ENCODE measurements at places on chromosomes 11 and 22.

DNA sequence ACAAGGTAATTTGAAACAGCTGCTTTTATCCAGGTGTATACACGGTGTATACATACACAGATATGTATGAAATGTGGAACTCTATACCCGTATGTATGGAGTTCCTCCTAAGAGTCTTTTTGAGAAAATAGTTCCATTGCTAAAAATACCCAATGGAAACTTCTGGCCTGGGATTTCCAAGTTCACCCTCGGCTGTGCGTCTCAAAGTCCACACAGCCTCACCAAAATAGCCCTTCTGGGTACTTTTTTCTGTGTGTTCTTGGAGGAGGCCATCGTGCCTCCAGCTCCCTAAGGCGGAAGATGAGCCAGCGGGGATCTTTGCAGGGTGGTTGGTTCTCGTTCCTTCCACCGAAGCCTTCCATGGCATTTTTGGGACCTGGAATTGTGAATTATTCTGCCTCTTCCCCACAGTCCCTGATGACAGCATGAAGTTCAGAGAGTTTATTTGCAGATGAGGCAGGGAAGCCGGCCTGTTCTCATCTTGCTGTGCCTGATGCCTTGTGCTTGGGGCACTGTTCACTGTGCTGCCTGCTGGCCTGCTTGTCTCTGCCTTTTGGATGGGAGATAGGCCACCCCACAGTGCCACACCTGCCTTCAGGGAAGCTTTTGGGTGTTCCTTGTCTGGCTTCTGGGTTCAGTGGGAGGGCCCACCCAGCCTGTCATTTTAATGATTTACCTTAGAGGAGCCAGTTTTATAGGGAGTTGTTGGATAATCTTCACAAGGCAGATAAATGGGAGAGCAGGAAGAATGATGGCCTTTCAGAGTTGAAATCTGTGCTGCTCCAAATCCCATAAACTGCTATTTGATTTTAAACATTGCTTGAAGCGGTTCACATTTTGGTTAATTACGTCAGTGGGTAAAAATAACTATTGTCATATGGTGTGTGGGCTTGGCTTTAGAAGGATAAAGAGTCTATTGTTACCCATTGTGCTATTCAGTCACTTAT lies 112.7 kb upstream of the OR4B1 start:
- no peak for DNase-seq

DNA sequence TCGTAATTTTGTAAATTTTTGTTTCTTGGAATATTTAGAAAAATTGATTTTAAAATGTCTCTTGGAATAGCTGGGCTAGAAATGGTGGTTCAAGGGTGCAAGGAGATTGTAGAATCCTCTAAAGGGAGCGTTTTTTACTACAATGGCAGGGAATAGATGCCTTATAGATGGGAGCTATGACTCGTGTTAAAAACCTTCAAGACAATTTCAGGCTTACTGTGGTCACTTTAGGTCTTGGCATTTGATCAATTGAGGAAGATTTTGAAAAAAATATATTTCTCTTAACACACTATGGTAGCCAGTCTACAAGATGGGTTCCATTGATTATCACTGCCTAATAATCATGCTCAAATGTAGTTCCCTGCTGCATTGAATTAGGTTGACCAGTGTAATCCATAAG lies 25.0 kb downstream of the METTL15 start:
- DNase-seq, result no peak

- DNase-seq, result no peak
Observed at GRCh38 chr11:15367695-15368094, 253.0 kb downstream of the INSC start.

- DNase-seq, result peak; percentile 11
Observed at GRCh38 chr11:2590965-2591754, 108.6 kb downstream of the KCNQ1OT1 start.

DNA sequence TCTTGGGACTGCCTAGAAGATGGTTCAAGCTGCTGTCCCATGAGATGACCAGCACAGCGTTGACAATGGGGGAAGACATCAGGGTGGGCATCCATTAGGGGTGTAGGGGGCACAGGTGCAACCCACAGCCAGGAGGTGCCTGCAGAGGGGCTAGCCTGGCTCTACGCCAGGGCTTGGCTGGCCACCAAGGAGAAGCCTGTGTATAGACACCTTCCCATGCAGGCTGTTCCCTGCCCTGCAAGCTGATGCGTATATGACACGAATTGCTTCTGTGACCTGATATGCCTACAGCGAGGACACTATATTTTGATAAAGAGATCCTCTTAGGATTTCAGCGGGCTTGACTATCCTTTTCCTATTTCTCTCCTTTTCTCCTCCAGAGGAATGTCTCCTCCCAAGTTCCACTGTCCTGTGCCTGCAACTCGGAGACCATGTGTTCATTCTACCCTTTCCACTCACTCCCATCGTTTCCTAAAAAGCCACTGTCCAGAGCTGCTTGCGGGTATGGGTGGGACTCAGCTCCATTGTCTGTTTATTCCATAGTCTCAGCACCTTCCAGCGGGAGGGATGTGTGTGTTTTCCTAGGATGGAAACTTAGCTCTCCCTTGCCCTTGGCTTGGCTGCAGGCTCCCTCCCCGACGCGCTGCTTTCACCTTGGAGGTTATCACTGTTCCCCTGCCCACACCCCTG lies 56.1 kb downstream of the ST14 start:
- DNase-seq, result no peak

DNA sequence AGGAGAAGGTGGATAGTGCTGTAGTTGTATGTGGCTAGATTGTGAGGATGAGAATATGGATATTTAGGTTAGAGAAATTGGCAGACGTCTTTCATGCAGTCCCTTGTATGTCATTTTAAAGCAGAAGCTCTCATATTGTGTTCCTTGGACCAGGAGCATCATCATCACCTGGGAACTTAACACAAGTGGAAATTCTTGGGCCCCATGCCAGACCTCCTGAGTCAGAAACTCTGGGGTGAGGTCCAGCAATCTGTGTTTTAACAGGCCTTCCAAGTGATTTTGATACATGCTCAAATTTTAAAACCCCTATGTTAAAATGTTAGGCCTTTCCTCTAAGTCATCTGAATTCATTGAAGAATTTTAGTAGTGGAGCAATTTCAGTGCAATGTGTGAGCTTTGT lies 34.8 kb downstream of the JHY start:
- no peak for DNase-seq
